Stimulated activated CD8-positive, alpha-beta memory T cell treated with anti-CD3 and anti-CD28 coated beads, Interleukin-7, amount 100 ng/mL, for 1 hour (primary cell): ENCODE measurements at places on chromosomes 1 and 21.

- DNase-seq: no peak
These were observed 306.4 kb downstream of the DUSP10 start for GRCh38 chr1:221435504-221435904.

GRCh38 chr21:45443595-45444181 is 38.7 kb downstream of the COL18A1 start:
- DNase-seq: no peak

DNA sequence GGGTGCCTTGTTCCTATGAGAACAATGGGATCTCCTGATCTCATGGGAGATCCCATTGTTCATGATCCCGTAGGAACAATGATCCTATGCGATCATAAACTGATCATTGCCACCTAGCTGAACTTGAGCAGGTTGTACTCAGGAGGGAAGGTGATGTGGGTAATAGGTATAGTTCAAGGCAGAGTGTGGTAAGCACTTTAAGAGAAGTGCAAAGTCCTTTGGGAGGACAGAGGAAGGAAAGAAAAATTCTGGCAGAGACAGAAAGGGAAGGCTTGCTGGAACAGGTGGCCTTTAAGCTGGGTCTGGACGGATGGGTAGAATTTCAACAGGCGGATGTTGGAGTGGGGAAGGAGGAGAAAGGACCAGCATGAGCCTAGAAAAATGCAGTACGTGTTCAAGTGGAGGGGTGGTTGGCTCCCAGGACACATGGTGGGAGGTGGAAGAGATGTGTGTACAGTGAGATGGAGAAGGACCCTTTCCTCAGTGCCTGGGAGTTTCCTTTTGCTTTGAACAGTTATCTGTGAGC is 22.3 kb downstream of the GREM2 start:
- DNase-seq: no peak

GRCh38 chr1:27542463-27543273 is 52.7 kb upstream of the WASF2 start:
- no peak for DNase-seq

- DNase-seq: no peak
These were observed 287.0 kb downstream of the GPATCH2 start for GRCh38 chr1:217343907-217344306.

DNA sequence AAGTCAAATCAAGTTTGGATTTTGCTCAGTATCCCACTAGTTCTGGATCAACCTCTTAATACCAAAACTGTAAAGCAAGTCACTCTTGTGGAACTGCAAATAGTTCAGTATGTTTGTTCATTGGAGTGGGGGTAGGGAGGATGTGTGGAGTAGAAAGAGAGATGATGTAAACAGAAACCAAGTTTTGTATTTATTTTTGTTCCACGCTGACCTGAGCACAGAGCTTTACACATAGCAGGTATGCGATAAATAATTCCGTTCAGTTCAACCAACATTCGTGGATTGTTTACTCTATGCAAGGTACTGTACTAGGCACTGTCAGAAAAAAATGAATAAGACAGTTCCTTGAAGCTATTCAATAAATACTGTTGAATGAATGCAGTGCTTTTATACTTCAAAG is 4.5 kb upstream of the ZNF644 start:
- DNase-seq: no peak

GRCh38 chr1:113943028-113943811 is 14.1 kb downstream of the HIPK1 start:
- no peak for DNase-seq

DNA sequence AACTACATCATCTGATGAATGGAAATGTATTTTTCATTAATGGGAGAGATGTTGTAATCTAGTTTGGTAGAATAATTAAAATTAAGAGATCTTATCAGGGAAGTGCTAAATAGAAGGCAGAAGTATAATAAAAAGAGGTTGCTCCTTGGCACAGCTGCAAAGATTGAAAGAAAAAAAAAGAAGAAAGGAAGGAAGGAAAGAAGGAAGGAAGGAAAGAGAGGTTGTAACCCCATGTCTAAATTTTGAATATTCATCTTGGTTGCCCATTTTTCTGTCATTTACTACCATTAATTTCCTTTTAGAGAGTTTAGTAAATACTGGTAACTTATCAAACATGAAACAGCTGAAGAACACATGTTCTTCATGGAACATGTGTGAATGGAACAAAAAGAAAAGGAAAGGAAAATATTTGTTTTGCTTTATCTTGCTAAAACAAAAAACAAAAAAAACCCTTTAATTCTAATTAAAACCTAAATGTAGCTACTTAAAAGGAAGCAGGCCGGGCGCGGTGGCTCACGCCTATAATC is 10.5 kb upstream of the MDM4 start:
- no peak for DNase-seq

GRCh38 chr1:175884369-175884768 is 141.0 kb upstream of the TNR start:
- DNase-seq: no peak

GRCh38 chr21:44408226-44408625 is 47.1 kb upstream of the LRRC3 start:
- no peak for DNase-seq

- DNase-seq: no peak
These were observed 166.5 kb downstream of the TPR start for GRCh38 chr1:186208405-186209129.

DNA sequence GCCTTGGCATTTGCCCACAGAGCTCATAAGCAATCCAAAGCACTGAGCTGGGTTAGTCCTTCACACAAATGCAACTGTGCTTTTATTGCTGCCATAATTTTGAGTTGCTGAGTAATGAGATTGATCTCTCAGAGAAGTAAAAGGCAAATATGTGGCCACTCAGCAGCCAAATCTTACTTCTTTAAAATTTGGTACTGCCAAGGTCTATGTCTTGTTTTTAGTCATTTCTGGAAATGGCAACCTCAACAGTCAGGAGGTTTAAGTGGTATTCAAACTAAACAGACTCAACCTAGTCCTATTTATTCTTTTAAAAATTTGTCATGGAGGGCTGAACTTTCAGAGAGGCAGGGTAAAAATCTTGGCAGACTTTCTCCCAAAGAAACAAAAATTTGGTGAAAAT is 216.4 kb upstream of the GJB5 start:
- DNase-seq: no peak

DNA sequence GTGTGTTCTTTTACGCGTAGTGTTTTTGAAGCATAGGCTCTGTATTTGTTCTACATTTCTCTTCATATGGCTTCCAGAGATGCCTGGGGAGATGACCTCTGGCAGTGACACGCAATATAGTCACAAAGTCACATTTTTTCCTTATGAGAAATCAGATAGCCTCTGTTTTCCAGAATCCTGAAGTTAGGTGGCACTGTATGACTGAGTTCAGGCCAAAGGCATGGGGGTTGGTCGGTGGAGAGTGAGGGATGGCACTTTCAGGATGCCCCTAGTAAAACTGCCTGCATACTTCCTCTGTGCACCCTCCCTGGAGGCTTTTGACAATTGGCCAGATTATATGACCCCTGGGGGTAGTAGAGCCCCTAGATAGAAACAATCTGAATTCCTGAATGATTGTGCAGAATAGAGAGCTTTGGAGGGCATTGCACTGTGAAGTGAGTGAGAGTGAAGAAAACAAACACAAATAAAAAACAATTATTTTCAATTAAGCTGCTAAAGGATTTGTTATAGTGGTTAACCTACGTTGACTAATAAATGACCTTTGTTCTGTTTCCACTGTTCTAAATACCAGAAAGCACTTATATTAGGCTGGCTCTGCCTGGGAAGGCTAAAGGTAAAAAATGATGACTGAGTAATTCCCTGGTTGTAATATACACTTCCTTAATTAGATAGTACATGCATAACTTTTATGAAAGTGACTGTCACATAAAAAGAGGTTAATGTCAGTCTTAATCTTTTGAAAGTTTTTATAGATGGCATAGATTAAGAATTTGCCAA is 1660.8 kb downstream of the PLA2G4A start:
- no peak for DNase-seq

GRCh38 chr1:193569096-193569982 is 382.9 kb upstream of the B3GALT2 start:
- DNase-seq: no peak

DNA sequence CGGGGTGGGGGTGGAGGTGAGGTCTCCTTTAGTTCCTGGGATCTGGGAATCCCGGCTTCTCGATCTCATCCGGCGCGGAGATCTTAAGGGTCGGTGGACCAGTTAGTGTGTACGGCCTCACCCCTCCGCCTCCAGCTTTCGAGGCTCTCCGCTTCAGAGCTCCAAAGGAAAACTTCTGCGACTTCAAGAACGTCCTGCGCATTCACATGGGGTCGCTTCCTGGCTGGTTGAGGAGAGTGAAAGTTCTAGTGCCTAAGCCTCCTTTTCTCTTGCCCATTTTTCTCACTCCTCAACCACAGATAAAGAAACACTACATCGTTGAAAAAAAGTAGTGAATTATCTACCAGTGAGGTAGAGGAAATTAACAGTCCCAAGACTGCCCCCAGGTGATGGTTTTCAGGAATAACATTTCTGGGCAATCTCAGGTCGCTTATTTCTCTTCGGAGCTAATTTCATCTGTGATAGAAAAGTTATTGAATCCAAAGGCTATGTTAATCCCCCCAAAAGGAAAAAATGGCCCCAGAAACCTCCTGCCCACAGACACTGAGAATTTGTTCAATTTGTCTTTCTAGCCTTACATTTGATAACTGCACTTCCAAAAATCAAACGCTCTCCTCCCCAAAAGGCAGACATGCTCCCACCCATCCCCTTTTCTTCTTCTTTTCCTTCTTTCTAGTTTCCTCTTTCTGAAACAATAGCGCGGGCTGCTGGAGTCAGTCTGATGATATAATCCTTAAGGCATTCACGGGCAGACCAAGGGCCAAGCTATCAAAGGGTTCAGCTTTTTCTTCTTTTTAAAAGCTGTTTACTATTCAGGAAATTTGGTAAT is 20.6 kb upstream of the TBX15 start:
- no peak for DNase-seq
